ENCODE measurements at places on chromosomes 4 and X.

DNA sequence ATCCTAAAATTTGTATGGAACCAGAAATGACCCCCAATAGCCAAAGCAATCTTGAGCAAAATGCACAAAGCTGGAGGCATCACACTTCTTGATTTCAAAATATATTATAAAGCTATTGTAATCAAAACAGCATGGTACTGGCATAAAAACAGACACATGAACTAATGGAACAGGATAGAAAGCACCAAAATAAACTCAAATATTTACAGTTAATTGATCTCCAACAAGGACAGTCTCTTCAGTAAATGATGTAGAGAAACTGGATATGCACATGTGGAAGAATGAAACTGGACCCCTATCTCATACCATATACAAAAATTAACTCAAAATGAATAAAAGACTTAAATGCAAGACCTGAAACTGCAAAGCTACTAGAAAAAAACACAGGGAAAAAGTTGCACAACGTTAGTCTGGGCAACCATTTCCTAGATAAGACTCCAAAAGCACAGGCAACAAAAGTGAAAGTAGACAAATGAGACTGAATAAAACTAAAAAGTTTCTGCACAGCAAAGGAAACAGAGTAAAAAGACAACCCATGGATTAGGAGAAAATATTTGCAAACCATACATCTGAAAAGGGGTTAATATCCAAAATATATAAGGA is 64.9 kb downstream of the CD99L2 start:
- no peak for DNase-seq

- DNase-seq = peak; percentile 43
These were observed 28.4 kb upstream of the TNIP3 start for GRCh38 chr4:121192480-121192879.

- DNase-seq = no peak
These were observed 448.3 kb upstream of the ZFP42 start for GRCh38 chr4:187547316-187547715.

DNA sequence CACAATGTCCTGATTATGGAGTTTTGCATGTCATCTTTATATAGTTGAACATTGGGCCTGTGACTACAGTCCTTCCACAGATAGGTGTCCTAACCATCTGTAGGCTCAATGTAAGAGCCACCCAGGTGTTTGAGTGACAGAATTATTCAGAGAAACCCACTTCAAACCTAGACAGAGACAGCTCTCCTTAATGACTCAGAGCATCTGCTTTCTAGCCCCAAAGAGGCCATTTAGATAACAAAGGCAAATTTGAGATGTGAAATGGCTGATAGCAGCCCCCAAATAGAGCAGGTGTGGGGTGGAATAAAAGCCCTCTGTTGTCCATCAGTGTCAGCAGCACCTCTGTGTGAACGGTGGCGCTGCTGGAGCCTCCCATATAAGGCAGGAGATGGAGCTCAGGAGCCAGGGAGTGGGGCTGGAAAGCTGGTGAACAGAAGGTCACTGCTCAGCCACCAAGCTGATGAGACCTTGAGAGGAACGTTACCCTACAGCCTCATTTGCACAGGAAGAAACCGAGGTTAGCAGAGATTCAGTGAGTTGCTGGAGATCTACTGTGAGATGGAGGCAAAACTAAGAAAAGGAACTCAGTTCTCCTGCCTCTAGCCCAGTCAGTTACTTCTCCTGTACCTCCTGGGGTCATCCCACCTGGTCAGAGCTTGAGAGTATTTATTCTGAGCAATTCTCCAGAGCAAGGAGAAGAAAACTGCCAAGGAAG is 153.3 kb upstream of the LNX1 start:
- no peak for DNase-seq

- DNase-seq = no peak
These were observed 39.7 kb downstream of the MND1 start for GRCh38 chr4:153384160-153384559.

- peak; percentile 79 for DNase-seq
These were observed 568 bp downstream of the HTT start for GRCh38 chr4:3074846-3075651.

GRCh38 chr4:181582595-181582994 is 660.6 kb upstream of the TENM3 start:
- DNase-seq = peak; percentile 4

DNA sequence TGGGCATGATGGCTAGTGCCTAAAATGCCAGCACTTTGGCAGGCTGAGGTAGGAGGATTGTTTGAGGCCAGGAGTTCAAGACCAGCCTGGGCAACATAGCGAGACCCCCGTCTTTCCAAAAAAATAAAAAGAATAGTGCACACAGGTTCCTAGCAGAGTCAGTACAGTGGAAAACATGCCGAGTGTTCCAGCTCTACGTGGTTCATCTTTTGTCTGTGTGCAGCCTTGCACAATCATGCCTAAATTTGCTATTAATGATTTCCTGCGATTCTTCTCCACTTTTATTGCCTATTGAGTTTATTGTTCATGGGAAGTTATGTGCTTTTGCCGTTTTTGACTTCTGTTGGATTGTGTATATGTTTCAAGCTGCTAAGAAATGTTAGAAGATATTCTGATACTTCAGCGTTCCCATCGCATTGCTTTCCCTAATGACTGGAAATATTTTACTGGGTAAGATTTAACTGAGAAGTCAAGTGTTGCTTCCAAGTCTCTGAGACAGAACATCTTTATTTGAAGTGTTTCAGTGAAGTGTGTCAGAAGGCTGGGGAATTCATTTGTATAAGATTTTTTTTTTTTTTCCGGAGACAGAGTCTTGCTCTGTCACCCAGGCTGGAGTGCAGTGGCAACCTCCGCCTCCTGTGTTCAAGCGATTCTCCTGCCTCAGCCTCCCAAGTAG is 11.3 kb downstream of the DOCK11 start:
- no peak for DNase-seq

- DNase-seq = peak; percentile 4
These were observed 1.4 kb upstream of the RPS6KA3 start for GRCh38 chrX:20267931-20268701.

DNA sequence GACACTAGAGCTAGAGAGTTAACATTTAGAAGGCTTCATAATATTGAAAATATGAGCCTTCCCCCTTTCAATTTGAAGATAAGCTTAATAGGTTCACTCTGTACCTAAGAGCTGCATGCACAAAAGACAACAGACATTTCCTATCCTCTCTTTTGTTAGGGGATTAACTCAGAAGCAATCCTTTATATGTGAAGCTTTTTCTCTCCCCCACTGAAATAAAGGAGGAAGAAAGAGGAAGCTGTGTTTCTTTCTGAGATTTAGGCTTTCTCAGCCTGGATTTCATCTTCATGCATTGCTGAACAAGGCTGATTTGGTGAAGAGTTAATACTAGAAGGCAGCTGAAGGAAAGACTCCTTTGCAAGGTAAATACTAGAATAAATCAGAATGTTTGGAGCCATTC is 21.0 kb upstream of the CABS1 start:
- DNase-seq = no peak

DNA sequence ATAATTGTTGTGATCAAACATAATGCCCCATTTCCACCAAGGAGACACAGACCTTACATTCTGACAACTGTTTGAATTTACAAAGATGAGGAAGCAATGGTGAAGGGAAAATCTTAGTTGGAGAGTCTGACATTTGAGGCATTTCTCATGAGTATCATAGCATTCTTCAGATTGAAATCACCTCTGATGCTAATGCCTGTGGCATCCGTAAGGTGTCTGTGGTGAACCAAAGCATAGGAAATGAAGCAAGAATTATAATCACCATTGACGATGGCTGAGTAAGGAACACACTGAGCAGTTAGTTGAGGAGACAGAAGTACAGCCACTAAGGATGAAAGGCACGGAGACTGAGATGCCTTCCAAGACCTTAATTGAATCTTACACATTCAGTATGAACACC is 575.7 kb downstream of the TRIML1 start:
- no peak for DNase-seq

DNA sequence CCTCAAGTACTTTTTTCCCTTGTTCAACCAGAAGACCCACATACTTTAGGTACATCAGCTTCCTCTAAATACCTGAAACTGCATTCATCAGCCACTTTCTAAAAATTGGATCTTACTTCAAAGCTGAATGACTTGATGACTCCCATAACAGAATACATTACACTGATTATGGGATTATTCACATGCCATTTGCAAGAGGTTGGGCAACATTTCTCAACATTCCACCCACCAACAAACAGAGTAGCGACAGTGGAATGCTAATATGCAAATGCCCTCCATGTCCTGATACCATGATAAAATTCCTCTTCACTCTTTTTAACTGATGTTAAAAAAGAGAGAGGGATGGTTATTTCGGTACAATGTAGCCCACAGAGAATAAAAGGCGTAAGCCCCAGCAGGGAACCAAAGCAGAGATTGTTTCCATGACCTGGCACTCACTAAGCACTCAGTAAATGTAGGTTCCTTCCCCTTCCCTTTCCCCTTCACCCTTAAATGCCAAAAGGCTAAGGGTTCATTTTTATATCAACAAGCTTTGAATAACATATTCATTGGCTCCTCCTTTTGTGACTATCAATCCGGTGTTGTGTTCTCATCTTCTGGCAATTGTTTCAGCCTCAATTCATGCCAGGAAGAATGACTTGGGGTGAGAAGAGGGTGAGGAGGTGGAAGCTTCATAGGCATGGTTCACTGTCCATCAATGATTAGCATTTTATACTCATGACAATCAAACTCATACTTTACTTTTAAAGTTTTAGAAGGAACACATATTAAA is 317.2 kb downstream of the DHX15 start:
- no peak for DNase-seq

- DNase-seq = no peak
These were observed 122.3 kb downstream of the UNC5C start for GRCh38 chr4:95426455-95426854.

DNA sequence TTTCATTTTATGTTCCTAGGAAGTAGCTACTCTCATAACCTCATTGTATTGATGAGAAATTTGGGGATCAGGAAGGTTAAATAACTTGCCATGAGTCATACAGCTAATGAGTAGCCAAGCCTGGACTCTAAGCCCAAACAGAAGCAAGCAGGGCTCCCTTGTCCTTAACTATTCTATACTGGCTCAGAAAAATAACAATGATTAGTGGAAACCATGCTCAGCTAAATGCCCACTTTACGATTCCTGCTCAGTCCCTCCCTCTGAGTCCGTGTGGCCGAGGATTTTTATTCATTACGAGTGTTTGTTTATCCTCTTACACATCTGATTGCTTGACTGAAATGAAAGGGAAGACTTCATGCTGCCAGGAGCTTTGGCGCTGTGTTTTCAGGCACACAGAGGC is 100.9 kb downstream of the SLC34A2 start:
- DNase-seq = no peak

- no peak for DNase-seq
These were observed 18.8 kb upstream of the COL25A1 start for GRCh38 chr4:109321232-109321631.

DNA sequence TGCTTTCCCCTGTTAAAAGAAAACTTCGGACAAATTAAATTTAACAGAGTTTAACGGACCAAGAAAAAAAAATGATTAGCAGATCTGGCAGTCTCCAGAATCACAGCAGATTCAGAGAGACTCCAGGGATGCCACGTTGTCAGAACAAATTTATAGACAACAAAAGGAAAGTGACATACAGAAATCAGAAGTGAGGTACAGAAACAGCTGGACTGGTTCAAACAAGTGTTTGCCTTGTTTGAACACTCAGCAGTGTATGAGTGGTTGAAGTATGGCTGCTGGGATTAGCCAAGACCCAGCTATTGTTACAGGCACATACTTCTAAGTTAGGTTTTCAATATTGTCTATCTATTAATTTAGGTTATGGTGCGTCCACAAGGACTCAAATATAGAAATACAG is 19.1 kb downstream of the PIR start:
- no peak for DNase-seq

DNA sequence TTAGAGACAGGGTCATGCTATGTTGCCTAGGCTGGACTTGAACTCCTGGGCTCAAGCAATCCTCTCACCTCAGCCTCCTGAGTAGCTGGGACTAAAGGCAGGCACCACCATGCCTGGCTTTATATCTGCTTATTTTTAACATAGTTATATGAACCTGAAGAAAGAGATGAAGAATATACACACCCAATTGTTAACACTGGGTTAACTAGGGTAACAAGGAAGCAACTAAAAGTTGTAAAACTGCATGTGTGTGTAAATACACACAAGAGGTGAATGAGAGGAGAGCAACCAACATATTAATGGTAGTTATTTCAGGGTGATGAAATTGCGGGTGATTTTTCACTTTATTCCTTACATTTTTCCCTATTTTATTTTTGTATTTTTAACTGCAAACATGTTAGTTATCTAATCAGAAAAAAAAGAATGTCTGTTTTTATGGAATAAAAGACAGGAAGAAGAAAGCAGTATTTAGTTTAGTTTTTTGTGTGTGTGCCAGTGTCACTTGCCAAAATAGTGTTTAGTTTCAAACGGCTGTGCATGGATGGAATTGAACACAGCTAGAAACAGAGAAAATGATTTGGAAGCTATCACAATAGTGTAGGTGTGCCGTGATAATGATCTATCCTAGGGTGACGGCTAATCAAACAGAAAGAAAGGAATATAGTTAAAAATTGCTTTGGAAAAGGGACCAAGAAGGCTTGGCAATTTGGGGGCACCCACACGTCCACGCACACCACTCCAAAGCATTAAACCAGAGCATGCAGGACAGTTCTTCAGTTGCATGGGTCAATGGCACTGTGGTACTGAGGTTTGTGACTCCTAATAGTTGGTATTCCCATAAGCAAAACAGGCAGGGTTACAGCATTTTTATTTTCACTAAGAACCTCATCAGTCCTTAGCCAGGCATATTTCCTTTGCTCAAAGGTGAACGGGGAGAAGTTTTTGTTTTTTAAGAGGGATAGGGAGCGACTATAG is 89.1 kb upstream of the KLHL13 start:
- no peak for DNase-seq

- no peak for DNase-seq
These were observed 13.4 kb upstream of the COL25A1 start for GRCh38 chr4:109315818-109316217.

DNA sequence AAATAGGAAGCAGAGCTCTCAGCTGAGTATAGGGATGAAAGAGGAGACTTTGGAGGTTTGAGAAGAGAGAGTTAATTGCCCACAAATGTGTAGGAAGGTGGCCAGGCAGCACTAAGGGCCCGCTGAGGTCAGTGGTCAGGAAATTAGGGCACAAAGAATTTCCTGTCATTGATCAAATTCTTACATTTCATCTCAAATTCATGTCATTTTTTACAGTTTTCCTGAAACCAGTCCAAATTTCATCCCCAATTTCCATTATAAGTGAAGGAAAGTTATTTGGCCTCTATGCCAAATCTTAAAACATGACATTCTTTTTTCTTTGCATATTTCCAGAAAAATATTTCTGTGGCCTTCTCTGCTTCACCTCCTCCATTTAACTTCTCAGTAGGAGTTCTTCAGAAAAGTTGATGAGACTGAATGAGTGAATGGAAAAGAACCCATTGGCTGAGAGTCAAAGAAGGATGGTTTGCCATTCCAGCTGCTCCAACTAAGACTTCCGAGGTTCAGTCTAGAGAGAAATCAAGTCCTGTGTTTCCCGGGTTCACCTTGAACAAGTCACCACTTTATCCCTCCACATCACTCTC is 68.7 kb upstream of the SPRY1 start:
- DNase-seq = no peak

DNA sequence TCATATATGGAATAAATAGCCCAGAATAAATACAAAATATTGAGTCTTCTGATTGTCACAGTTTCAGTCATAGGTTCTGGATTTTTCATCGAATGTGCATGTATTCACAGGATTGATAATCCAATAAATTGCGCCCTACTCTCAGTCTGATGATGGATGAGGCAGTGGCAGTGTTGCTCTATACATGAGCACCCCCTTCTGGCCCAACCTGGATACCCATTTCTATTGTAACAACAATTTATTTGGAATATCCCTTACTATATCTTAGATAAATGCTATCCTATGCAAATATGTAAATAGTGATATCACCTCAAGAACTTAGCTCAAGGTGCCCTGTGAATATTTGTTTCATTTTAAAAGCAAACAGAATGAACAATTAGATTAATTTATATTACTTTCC is 733.7 kb upstream of the PABPC4L start:
- peak; percentile 50 for DNase-seq

Measured in DND-41 (cell line).